Fibroblast of skin of scalp (primary cell): ENCODE measurements at places on chromosomes 6 and 20.

DNA sequence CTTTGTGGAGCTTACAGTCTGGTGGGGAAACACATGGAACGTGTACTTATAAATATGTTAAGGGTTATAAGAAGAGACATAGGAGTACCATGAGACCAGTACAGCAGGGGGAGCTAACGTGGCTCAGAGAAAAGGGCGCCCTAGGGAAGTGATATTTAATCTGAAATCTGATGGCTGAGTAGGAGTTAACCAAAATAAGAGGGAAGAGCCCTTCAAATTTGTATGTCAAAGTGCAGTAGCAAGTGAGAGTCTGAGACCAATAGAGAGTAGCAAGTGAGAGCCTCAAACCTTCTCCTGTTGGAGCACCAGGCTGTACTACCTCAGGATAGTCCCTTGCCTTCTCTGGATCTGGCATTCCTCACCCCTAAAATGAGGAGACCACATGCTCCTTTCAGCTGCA lies 6.1 kb upstream of the PKIG start:
- peak; percentile 82 for DNase-seq

GRCh38 chr20:15022921-15023320 lies 685.5 kb upstream of the FLRT3 start:
- no peak for DNase-seq

DNA sequence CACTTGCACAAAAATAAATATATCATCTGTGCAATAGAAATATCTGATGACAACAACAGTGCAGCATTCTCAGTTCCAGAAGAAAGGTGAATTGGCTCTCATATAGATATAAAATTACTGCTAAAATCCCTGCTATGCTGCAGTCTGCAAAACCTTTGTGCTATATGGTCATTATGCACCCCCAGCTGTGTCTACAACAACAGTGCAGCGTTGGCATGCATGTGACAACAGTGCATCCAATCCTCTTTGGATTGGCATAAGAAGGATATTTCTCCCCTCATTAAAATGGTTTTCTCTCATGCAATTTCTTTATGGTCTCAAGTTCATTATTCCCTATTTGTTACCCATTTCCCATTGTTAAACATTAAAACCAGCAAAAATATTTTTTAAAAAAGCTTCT lies 23.1 kb downstream of the OR2B6 start:
- no peak for DNase-seq

- no peak for DNase-seq
Measured at GRCh38 chr20:21377701-21378100, 19.6 kb downstream of the NKX2-4 start.

DNA sequence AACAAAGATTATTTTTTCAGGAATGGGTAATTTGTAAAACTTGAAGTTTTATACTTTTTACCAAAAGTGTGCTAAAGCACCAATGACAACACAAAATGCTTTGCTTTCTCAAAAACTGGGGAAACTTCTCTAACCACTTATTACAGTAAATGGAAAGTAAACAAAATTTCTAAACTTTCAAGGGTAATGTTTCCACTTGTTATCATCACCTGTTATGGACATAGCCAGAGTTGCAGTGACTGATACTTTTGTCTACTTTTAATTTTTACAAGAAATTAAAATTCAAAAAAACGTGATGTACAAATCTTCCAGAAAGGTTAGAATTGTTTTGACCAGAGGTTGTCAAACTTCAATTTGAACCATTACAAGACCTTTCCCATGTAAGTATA lies 99.9 kb downstream of the JAG1 start:
- DNase-seq: no peak

DNA sequence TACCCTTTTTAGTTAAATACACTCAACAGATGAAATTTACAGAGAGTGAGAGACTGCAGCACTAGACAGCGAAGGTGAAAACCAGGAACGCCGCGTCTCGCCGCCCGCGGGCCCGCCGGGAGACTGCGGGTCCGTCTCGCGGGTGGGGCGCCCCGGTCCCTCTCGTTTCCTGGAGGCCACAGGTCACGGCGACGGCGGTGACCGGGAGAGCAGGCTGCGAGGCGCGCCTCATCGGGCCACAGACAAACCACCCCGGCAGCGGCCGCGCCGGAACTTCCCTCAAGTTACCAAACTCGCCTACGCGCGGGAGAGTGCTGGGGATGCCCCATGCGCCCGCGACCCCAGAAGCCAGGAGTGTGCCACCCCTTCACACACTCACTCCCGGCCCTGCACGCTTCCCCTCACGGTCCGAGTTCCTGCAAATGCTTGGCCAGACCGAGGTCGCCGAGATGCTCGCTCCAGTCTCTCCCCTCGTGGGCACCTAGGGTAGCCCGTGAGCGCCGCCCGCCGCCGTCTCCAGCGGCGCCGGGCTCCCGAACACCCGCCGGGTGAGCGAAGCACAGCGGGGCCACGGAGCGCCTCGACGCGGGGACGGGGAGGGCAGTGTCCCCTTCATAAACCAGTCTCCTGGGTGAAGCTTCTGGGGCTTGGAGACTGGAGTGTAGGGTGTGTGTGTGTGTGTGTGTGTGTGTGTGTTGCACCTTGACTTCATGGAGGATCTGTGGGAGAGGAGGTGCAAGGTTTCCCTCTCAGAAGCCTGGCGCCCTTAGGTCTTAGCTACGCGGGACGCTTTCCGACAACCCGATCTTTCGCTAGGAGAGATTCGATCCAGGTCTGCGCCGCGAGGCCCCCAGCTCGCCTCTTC lies 1.4 kb downstream of the BACH2 start:
- peak; percentile 55 for DNase-seq
